ENCODE measurements at places on chromosomes 2 and 18.
A peak's percentile ranks its signal among the peaks of the same experiment; 100 is the strongest.

DNA sequence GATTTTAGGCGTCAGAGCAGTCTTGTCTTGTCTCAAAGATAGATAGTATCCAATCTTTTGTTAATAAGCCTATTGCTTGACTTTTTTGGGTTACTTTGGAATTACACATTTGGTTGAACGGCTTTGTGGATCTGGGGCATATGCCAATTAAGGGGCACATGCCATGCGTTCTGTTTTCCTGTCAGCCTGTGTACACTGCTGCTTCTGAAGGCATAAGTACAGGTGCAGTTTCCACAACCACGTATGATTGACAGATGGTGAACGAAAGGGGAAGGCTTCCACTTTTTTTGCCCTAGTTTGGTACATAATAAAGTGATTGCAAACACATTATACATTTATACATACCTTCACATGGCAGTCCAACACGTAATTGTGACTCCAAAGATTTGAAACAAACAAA, 102.3 kb downstream of the RAPH1 start:
- no peaks in the 10 kb centered on the region for H3K27me3 ChIP-seq
- no peak overlapping the region for H3K4me3 ChIP-seq
- peak overlapping the region; percentile 41 for H3K27ac ChIP-seq
- H3K36me3 ChIP-seq = peaks cover 7% of the 10 kb centered on the region

GRCh38 chr2:37848451-37848850, 76.6 kb upstream of the RMDN2 start:
- DNase-seq = no peak
- no peak overlapping the region for H3K27ac ChIP-seq
- no peak overlapping the region for H3K4me3 ChIP-seq
- H3K36me3 ChIP-seq = no peaks in the 10 kb centered on the region
- peaks cover 16% of the 10 kb centered on the region for H3K4me1 ChIP-seq

GRCh38 chr2:12957251-12957650, 240.5 kb downstream of the TRIB2 start:
- no peak for DNase-seq
- no peak overlapping the region for H3K4me3 ChIP-seq
- no peaks in the 10 kb centered on the region for H3K4me1 ChIP-seq
- H3K27ac ChIP-seq = no peak overlapping the region
- H3K36me3 ChIP-seq = no peaks in the 10 kb centered on the region

GRCh38 chr18:31736630-31737029, 24.1 kb downstream of the SLC25A52 start:
- H3K27ac ChIP-seq = no peak overlapping the region
- no peaks in the 10 kb centered on the region for H3K4me1 ChIP-seq
- no peaks in the 10 kb centered on the region for H3K27me3 ChIP-seq
- no peak for DNase-seq

DNA sequence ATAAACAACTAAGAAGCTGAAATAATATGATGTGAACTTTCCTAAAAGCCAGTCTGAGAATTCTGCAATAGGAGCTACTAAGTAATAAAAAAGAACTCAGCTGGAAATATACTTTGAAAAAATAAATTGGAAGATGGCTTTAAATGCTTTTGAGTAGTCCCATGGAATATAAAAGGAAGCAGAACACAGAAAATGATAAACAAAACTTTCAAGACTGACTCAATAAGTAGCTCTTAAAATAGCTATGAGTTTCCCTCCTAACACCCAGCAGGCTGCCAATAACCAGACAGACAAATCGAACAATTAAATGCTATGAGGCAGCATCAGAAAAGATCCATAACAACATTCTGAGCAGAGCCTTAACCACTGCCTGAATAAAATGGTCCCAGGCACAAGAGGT, 319.9 kb downstream of the DPP10 start:
- H3K4me1 ChIP-seq = no peaks in the 10 kb centered on the region
- no peak overlapping the region for H3K27ac ChIP-seq
- DNase-seq = no peak

- H3K4me1 ChIP-seq = peaks cover 32% of the 10 kb centered on the region
- peak overlapping the region; percentile 90 for H3K4me3 ChIP-seq
- H3K27me3 ChIP-seq = no peaks in the 10 kb centered on the region
- H3K36me3 ChIP-seq = peaks cover 7% of the 10 kb centered on the region
- H3K27ac ChIP-seq = peak overlapping the region; percentile 100
- DNase-seq = no peak
These were observed 1.7 kb upstream of the SMAD4 start for GRCh38 chr18:51028201-51028805.

GRCh38 chr2:239583171-239583878, 182.5 kb upstream of the HDAC4 start:
- H3K4me3 ChIP-seq = no peak overlapping the region
- peaks cover 12% of the 10 kb centered on the region for H3K27me3 ChIP-seq
- H3K27ac ChIP-seq = no peak overlapping the region

GRCh38 chr18:11908182-11909060, at the start of gene MPPE1:
Gene MPPE1 (minus strand): TSS chr18:11908317. CDS start chr18:11897264, 11,053 bp downstream.
- H3K36me3 ChIP-seq = no peaks in the 10 kb centered on the region
- no peaks in the 10 kb centered on the region for H3K27me3 ChIP-seq
- H3K4me3 ChIP-seq = peak within 1 kb of the TSS; percentile 89
- DNase-seq = peak; percentile 76
- peaks cover 24% of the 10 kb centered on the region for H3K4me1 ChIP-seq

DNA sequence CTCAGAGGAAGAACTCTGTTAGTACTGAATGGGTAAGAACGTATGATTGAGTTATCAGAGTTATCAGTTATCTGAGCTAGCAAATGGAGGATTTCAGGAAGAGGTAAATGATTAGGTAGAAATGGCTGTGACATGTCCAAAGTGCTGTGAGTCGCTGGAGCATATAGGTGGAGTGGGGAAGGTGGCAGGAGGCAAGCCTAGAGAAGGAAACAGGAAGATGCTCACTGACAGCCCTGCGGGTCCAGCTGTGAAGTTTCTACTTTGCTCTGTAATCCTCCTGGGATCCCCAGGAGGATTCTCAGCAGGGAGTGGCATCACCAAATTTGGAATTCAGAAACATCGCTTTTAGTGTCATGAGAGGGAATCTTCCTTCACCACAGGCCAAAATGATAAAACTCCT, 52.0 kb downstream of the GYPC start:
- DNase-seq = no peak
- no peaks in the 10 kb centered on the region for H3K36me3 ChIP-seq
- H3K27me3 ChIP-seq = peaks cover 4% of the 10 kb centered on the region
- no peak overlapping the region for H3K4me3 ChIP-seq

DNA sequence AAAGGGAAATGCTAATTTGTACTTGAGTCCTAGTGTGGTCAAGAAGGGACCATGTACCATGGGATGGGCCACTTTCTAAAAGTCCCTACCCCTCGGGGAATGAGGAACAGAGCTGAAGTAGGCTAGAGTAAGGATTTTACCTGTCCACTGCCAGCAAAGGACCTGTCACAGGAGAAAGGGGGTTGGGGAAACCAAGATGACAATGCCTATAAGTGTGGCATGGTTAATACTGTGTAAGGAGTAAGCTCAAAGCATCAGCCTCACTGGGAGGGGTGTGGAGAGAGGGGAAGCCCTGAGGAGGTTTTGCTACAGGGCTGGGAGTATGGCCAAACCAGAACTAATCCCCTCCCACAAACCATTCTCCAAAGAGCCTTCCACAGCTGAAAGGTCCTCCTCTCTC, 15.8 kb downstream of the GKN2 start:
- H3K4me1 ChIP-seq = no peaks in the 10 kb centered on the region
- H3K36me3 ChIP-seq = no peaks in the 10 kb centered on the region
- no peak for DNase-seq
